ENCODE measurements at places on chromosomes 6 and 20.
A peak's percentile ranks its signal among the peaks of the same experiment; 100 is the strongest.

- no peak for DNase-seq
Observed at GRCh38 chr6:109014606-109015005, 80.0 kb downstream of the SESN1 start.

GRCh38 chr6:127554435-127555006 is 22.5 kb upstream of the C6orf58 start:
- no peak for DNase-seq

GRCh38 chr6:16398587-16398986 is 160.2 kb downstream of the GMPR start:
- DNase-seq: peak; percentile 57

DNA sequence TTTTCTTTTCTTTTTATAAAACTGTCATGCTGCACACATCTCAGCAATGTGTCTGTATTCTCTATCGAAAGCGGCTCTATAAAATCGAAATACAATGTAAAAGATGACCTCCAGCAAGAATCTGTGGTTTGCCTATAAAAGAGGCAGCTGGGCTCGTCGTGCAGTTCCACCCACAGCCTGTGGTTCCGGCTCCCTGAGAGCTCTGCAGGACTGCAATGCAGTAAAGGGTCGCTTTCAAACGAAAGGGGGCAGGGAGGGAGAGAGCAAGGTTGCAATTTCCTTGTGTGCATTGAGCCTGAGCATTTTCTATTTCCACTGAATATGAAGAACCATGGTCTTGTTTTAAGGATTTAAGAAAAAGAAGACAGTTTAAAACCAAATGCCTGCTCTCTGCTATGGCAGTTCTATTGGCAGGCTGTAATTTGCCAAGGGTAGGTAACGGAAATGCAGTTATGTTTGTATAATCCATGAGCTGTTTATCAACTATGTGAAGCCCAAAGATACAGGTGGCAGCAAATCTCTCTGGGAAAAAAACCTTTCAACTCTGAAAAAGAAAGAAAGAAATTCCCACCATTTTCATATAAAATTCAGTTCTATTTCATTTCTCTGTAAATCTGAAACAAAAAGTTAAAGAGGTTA is 236.5 kb downstream of the HACE1 start:
- DNase-seq: no peak

GRCh38 chr6:111764238-111765175 is 108.7 kb downstream of the FYN start:
- DNase-seq: no peak

DNA sequence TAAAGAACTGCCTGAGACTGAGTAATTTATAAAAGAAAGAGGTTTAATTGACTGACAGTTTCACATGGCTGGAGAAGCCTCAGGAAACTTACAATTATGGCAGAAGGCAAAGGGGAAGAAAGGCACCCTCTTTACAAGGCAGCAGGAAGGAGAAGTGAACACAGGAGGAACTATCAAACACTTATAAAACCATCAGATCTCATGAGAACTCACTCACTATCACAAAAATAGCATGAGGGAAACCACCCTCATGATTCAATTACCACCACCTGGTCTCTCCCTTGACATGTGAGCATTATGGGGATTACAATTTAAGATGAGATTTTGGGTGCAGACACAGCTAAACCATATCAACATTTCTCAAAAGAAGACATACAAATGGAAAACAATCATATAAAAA is 266.3 kb downstream of the EPM2A start:
- no peak for DNase-seq

DNA sequence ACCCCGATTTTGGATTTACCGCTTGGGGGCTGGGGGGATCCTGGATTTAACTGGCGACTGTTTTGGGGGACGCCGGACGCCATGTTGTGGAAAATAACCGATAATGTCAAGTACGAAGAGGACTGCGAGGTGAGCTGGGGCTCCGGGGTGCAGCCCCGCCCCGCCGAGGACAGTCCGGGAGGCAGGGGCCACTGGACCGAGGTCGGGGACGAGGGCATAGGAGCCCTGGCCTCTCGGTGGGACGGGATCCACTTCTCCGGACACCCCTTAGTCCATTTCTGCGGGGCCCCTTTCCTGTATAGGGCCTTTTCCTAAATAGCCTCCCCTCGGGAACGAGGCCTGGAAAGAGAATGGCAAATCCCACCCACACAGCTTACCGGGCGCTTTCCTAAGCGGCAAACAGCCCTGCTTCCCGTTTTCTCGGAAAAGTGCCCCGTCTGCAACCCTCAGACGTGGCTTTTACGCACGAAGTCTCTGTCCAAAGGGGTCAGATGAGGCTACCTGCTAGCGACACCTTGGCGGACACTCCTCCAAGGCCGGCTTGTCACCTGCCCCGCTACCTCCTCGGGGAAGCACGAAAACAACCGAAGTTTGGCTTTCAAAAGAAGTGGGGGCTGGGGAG is 469 bp downstream of the TFAP2C start:
- DNase-seq: no peak

DNA sequence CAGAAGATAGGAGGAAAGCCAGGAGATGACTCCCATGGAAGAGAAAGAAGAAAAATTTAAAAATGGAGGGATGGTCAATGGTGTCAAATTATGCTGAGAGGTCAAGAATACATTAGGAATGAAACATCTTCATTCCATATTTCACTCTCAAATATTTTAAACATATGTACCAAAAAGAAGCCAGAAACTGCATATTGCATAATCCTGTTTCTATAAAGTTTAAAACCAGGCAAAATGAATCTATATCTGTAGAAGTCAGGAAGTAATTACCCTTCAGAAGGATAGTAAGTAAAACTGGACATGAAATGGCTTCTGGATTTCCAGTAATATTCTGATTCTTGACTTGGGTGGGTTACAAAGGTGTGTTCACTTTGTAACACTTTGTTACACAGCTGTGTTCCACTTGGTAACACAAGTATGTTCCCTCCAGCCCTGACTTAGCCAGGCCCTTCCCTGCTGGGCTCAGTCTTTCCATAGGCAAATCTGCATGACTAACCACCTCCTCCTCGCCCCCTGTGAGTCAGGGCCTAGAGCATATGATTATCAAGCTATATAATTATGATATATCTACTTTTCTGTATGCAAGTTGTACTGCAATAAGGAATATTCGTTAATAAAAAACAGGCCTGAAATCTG is 20.2 kb upstream of the C6orf141 start:
- DNase-seq: no peak

DNA sequence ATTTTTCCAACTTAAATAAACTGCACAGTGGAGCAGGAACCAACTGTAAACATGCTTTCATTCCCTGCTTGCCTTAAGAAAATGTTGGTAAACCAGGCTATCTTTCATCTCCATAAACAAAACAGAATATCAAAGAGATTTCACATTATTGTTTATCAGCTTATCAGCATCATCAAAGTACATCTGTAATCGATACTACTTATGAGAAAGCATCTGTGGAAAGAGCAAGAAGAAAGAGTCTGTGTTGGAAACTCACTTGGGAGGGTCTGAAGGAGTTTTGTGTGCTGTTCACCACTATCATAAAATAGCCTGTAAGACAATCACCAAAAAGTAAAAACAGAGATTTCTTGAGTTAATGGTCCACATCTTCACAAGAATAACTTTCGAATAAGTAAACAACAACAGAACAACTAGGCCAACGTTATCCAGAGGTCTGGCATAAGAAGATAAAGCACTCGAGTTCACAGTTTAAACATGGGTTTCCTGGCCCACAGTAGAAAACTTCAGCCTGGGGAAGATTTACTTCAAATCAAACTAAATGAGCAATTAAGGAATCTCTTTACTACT is 47.9 kb downstream of the EPB41L2 start:
- DNase-seq: no peak

DNA sequence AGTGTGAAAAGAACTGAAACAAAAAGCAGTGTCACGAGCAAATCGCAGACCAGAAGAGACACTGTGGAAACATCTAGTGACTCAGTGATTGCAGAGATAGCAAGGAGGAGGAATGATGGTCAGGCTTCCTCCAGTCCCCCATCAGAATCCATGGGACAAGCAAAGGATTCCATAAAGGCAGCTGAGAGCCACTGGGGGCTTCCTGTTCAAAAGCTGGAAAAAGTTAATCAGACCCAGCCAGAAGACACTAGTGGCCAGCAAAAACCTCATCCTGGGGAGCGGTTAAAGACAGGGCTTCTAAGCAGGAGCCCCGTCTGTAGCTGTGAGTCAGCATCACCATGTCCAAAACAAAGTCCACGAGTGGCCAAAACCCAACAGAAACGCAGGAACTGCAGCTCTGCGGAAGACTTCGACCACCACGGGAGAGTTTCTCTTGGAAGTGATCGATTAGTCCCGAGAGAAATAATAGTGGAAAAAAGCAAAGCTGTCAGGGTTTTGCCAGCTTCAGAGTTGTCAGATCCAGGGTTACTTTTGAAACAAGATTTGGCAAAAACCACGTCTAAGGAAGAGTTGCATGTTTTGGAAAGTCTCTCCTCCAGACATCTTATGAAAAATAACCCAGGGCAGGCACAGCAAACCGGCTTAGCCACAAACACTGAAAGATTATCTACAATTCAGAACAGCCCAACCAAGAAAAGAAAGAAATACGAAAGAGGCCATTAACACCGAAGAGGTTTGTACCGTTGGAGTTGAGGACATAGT is 51.0 kb downstream of the JAG1 start:
- no peak for DNase-seq

- peak; percentile 17 for DNase-seq
Observed at GRCh38 chr6:54074578-54075195, 36.6 kb upstream of the MLIP start.

- DNase-seq: no peak
Observed at GRCh38 chr6:81734500-81735150, 17.9 kb downstream of the TENT5A start.

DNA sequence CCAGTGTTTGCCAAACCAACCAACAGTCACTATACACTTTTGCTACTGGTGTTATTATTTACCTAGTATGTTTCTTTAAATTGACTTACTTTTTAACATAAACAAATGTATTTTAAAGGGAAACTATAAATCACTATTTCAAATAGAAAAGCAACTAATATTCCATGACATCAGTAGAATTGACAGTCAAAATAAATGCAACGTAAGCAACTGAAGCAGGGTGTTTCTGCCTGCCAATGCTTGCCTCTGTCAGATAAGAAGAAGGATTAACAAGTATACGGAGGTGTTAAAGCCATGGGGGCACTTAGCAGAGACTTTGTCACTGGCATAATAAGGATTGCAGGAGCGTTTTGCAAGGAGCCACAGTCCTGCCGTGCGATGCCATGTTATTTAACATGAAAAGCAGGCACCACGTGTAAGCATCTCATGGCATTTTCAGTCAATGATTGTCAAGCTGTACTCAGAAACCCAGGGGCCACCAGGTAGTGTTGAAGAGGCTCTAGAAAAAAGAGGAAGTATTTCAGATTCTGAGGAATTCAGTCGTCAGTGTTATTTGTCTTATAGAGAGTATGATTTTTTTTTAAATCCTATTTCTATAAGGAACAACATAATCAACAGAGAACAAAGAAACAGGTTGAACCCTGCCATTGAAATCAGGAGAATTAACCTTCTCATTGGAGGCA is 131.7 kb downstream of the BFSP1 start:
- DNase-seq: no peak

GRCh38 chr6:105210932-105211531 is 31.2 kb upstream of the POPDC3 start:
- DNase-seq: no peak

DNA sequence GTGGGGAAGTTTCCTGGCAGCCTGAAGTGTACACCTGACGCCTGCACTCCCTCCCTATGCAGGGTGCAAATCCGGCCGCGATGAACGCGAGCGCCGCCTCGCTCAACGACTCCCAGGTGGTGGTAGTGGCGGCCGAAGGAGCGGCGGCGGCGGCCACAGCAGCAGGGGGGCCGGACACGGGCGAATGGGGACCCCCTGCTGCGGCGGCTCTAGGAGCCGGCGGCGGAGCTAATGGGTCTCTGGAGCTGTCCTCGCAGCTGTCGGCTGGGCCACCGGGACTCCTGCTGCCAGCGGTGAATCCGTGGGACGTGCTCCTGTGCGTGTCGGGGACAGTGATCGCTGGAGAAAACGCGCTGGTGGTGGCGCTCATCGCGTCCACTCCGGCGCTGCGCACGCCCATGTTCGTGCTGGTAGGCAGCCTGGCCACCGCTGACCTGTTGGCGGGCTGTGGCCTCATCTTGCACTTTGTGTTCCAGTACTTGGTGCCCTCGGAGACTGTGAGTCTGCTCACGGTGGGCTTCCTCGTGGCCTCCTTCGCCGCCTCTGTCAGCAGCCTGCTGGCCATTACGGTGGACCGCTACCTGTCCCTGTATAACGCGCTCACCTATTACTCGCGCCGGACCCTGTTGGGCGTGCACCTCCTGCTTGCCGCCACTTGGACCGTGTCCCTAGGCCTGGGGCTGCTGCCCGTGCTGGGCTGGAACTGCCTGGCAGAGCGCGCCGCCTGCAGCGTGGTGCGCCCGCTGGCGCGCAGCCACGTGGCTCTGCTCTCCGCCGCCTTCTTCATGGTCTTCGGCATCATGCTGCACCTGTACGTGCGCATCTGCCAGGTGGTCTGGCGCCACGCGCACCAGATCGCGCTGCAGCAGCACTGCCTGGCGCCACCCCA is 1.2 kb downstream of the GPR6 start:
- no peak for DNase-seq

DNA sequence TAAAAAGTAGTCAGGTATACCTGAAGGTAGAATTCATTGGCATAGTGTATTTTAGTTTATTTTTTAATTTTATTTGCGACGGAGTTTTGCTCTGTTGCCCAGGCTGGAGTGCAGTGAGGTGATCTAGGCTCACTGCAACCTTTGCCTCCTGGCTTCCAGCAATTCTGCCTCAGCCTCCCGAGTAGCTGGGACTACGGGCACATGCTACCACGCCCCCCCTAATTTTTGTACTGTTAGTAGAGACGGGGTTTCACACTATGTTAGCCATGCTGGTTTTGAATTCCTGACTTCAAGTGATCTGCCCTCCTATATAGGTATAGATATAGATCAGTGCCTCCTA is 102.8 kb upstream of the PRSS16 start:
- no peak for DNase-seq
